ENCODE measurements at places on chromosomes 3 and 15. TPM values are rescaled to one million over a fixed set of nuclear protein-coding genes. Genes with fewer than 3 reads are reported as not detected.

The GREM1 gene
- total RNA-seq = 142 TPM

The UCN2 gene
- total RNA-seq = 3.4 TPM

DNA sequence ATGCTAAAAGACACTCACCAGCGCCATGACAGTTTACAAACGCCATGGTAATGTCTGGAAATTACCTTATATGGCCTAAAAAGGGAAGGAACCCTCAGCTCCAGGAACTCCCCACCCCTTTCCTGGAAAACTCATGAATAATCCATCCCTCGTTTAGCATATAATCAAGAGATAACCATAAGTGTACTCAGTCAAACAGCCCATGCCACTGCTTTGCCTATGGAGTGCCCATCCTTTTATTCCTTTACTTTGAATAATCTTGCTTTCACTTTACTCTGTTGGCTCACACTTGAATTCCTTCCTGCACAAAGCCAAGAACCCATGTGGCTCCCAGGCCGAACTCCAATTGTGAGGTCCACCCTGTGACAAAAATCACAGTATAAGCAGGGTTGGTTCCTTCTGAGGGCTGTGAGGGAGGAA lies 19.1 kb upstream of the FSTL1 start:
- no peaks in the 10 kb centered on the region for H3K27me3 ChIP-seq
- H3K4me3 ChIP-seq = no peak overlapping the region
- peaks cover 3% of the 10 kb centered on the region for H3K36me3 ChIP-seq
- DNase-seq = no peak
- H3K27ac ChIP-seq = no peak overlapping the region
- peaks cover 63% of the 10 kb centered on the region for H3K4me1 ChIP-seq

- no peak for DNase-seq
- H3K4me1 ChIP-seq = peaks cover 31% of the 10 kb centered on the region
- no peak overlapping the region for H3K4me3 ChIP-seq
- H3K27ac ChIP-seq = no peak overlapping the region
- H3K27me3 ChIP-seq = no peaks in the 10 kb centered on the region
- no peaks in the 10 kb centered on the region for H3K36me3 ChIP-seq
Observed at GRCh38 chr3:79844176-79844575, 76.4 kb upstream of the ROBO1 start.

GRCh38 chr15:63052077-63052841 lies 9.7 kb downstream of the TPM1 start:
- peak overlapping the region; percentile 82 for H3K4me3 ChIP-seq
- no peak for DNase-seq
- H3K27ac ChIP-seq = peak overlapping the region; percentile 96
- H3K4me1 ChIP-seq = peaks cover 93% of the 10 kb centered on the region
- no peaks in the 10 kb centered on the region for H3K27me3 ChIP-seq

The BMF gene
- 40.9 TPM for total RNA-seq

All from chondrocyte (in vitro differentiated cells).